Hindlimb muscle (tissue), 1 donor: ENCODE measurements at places on chromosomes 3 and 15.

DNA sequence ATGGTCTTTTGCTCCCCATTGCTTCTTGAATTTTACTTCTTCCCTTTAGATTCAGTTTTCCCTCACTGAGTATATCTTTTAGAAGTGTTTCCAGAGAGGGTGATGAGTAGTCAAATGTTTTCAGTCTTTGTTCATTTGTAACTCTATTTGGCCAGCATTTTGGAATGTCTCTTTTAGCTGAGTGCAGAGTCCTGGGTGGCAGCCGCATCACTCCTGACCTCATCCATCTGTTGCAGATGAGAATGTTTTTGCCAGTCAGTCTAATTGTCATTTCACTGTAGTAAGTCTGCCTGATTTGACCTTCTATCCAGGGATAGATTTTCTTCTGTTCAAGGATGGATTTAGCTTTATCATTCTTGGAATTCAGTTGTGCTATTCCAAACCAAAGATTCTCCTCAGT lies 7.3 kb downstream of the SRPRB start:
- no peak for DNase-seq

GRCh38 chr3:14775011-14775410 lies 43.8 kb upstream of the FGD5 start:
- no peak for DNase-seq

DNA sequence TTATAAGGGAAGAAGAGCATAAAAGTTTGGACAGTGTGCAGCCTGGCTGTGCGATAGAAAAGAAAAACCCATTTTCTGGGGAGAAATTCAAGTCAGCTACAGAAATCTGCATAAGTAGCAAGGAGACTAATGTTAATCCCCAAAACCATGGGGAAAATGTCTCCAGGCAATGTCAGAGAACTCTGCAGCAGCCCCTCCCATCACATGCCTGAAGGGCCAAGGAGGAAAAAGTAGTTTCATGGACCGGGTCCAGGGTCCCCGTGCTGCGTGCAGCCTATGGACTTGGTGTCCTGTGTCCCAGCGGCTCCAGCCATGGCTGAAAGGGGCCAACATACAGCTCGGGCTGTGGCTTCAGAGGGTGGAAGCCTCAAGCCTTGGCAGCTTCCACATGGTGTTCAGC lies 28.3 kb upstream of the COLQ start:
- no peak for DNase-seq

- no peak for DNase-seq
These were observed 649 bp upstream of the PIK3CB start for GRCh38 chr3:138835397-138835757.

GRCh38 chr3:133825969-133826727 lies 20.5 kb downstream of the SRPRB start:
- DNase-seq = no peak

DNA sequence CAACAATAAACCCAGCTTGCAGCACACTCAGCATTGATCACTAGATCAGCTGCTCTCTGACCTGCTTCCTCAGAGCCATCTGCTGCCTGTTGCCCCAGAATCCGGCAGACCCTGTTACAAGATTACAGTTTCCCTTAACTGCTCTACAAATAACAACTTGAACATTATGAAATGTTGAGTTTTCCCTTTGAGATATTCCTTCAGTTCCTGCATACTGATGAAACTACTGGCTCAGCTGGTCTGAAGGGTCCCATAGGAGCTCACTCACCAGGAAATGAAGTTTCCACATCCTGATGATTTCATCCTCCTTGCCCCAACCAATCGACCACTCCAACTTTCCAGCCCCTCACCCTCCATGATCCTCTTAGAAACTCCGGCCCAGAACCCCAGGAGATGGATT lies 281.9 kb downstream of the OCA2 start:
- DNase-seq = no peak

- DNase-seq = no peak
These were observed 19.7 kb downstream of the STARD5 start for GRCh38 chr15:81304226-81304625.
